ENCODE measurements at places on chromosomes 11 and 22.

DNA sequence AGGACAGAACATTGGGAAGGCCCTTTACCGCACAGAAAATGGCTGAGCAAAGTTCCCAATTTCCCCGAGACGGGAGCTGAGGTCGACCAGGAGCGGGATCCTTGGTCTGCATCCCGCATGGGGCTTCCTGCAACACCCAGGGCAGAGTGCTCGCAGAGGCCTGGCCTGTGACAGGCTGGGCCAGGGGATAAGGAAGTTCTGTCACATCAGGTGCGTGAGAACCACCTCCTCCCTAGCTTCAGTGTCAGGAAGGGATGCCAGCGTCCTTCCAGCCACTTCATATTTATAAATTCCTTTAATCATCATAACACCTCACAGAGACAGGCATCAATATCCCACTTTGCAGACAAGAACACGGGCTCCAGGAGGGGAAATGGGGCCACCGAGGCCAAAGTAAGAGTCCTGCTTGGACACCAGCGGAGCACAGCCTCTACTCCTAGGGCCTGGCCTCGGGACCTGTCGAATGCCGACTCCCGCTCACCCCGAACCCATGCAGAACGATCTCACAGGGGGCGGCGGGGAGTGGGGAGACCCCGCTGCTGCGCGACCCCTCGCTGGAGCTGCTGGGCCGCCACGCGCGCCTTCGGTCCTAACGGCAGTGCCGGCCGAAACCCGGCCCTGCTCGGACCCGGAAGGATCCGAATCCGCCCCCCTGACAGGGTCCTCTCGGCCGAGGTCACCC, 532 bp downstream of the BET1L start:
- DNase-seq: peak; percentile 20

DNA sequence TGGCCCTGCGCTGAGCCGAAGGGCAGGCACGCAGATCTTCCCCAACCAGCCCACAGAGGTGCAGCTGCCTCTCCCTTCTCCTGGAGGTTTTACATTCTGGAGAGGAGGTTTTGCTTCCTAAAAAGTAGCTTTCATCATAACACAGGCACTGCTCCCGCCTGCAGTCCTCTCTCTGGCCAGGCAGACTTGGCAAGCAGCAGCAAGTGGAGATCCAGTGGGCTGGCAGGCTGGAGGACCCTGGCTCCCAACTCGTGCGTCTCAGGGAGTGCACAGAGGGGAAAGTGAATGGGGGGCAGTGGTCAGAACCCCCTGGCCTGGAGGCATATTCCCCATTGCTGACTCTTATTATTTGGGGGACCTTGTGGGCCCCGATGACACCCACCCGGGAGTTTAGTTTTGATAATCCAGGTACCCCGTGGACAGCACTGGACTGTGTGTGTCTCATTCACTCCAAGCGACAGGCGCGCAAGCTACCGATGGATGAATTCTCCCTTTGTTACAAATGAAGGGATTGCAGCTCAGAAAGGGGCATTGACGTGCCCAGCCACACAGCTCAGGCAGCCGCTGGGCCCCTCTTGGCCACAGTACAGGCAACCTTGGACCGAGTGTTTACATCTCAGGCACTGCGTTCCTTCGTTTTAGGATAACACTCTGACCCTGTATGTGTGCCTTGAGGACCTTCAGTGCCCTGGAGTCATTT, 1223.9 kb downstream of the BRD1 start:
- DNase-seq: no peak

DNA sequence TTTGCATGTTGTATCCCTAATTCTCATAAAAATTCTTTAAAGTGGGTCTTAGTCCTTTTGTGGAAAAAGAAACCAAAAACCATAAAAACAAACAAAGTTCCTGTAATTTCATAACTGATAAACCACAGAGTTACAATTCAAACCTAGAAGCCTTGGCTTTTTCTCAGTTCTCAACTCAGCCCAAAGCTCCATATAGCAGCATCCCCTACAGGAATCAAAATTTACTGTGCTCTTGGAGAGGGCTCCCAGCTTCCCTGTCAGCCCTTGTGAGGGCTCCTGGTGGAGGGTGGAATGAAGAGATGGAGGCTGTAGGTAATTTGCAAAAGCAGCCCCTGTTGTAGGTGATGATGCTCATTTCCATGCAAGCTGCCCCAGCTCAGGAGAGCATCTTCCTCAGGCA, 506.1 kb upstream of the KIRREL3 start:
- no peak for DNase-seq

- no peak for DNase-seq
These were observed 178.2 kb downstream of the IGLL1 start for GRCh38 chr22:23401910-23402274.

DNA sequence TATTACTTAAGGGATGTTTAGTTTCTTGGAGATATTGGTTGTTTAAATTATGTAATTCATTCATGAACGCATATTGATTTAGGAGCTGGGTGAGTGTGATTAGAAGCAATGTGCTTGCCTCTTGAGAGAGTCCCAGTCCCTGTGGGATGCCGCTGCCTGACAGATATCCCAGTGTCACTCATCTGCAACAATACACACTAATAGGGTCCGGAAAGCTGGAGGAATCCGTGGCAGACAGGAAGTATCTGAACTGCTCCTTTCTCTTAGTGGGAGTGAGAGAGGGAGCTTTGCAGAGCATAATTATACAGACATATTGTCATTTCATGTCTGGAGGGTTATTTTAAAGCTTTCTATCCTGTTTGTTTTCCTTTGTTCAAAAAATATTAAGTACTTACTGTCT, 17.4 kb downstream of the AMOTL1 start:
- DNase-seq: no peak

GRCh38 chr11:27358296-27358695, 4.7 kb downstream of the CCDC34 start:
- no peak for DNase-seq

DNA sequence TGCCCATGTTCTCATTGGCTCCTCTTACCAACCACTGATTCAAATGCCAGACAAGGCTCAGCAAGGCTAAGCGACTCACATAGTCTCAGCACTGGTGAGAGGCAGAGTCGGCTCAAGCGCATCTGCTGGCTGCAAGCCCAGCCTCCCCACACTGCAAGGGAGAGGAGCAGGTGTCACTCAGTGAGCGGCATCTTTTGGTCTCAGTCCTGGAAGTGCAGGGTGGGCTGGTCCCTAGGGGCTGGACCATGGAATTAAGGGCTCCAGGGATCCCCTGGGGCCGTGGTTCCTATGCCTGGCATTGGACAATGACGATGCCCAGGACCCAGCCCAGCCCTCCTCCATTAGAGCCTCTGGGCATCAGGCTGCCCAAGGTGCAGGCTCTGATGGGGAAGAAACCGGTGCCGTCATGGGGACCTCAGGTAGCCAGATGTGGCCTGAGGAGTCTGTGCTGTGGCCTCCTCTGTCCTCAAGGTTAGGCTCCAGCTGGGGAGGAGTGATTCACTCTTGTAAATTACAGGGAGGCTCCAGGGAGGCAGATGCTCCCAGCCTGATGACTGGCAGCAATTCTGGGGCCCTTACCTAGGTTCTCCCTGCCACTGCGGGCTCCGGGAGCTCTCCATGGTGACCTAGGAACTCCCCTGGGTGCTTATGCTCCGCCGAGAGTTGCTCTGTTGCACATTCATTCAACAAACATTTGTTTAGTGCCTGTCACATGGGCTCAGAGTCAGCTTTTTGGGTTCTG, 28.0 kb downstream of the FADS2 start:
- DNase-seq: no peak

GRCh38 chr11:394034-394857, at the start of gene PKP3:
PKP3 (plus strand) TSS chr11:394209; CDS start chr11:394293, 84 bp downstream.
- peak; percentile 84 for DNase-seq

- no peak for DNase-seq
These were observed 4.1 kb upstream of the PTDSS2 start for GRCh38 chr11:445765-446588.

DNA sequence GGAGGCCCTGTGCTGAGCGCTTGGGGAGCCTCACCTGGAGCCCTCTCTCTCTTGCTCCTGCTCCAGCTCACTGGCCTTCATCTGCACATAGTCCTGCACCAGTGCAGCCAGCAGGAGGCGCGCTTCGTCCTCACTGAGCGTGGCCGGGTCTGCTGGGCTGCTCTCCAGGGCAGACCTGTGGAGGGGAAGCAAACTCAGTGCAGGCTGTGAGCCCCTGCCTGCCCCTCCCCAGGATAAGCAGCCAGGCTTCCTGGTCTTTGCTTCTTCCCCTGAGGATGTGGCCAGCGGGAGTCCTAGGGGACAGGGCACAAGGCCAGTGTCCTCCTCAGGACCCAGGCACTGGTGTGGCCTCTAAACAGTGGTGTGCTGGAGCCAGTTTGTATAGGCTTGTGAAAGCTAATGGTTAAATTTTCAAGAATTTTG, 2.2 kb downstream of the CALCA start:
- peak; percentile 40 for DNase-seq

DNA sequence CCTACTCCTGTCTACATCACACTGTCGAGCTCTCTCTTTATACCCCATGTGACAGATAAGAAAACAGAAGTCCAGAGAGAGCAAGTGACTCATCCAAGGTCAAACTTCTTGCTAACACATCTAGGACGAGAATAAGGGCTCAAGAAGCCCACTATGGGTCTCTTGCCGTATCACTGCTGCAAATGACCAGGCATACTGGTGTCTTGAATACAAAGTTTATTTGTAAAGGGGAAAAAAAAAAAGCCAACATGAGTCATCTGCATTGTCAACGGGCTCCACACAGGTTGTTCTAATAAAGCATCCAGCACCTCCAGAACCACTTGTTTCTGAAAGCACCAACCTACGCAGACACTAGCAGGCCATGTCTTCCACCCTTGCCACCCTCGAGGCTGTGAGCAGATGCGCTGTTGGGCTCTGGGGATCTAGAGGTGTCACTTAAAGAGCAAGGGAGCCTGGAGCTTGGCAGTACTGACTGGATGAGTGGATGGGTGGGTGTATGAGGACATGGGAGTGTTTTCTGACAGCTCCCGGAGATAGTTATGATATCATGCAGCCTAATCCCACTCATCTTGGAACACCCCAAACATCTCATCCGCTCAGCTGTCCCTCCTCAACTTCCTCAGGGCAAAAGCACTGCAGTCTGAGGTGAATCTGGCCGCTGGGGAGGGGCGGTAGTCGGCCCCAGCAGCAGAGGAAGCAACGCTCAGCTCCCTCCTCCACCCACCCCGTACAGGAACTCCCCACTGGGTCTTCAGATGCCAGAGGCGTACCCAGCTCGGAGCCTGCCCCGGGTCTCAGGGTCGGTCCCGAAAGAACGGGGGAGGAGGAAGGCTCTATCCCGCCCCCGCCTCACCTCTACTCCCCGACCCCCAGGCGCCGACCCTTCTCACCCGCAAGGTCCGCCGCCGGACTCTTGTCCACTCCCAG, 1.0 kb downstream of the SMCO4 start:
- DNase-seq: peak; percentile 59

DNA sequence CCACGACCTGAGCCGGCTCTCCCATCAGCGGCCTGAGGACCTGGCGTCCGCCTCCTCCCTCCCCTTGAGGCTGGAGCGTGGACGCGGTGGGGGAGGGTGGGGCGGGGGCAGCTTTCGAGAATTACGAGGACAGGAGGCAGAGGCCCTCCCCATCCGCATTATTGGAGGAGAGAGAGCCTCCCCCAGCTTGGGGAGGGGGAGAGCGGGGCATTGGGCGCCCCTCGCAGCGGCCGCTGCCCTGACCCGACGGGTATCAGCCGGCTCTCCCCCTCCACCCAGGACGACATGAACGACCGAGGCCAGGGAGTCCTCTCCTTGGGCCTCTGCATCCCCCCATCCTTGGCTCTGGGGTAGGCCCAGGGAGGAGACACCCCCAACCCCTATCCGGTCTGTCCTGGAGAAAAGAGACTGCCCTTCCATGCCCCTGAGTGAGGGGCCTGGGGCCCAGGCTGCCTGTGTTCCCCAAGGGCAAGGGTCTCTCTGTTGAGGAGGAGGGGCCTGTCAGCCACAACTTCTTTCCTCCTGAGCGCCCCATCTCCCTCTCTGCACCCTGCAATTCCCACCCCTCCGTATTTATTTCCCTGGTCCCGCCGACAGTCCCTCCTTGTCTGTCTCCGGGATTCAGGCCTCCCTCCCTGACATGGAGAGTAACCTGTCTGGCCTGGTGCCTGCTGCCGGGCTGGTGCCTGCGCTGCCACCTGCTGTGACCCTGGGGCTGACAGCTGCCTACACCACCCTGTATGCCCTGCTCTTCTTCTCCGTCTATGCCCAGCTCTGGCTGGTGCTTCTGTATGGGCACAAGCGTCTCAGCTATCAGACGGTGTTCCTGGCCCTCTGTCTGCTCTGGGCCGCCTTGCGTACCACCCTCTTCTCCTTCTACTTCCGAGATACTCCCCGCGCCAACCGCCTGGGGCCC, 495 bp downstream of the GPR137 start:
- DNase-seq: peak; percentile 33

- no peak for DNase-seq
These were observed 46.5 kb upstream of the FGF3 start for GRCh38 chr11:69865707-69866106.

- no peak for DNase-seq
These were observed 1.4 kb downstream of the CRY2 start for GRCh38 chr11:45848654-45849081.
